Stimulated activated naive CD4-positive, alpha-beta T cell treated with Interleukin-2 at 50 U/mL for 16 hours (primary cell): ENCODE measurements at places on chromosomes 5 and 9.

DNA sequence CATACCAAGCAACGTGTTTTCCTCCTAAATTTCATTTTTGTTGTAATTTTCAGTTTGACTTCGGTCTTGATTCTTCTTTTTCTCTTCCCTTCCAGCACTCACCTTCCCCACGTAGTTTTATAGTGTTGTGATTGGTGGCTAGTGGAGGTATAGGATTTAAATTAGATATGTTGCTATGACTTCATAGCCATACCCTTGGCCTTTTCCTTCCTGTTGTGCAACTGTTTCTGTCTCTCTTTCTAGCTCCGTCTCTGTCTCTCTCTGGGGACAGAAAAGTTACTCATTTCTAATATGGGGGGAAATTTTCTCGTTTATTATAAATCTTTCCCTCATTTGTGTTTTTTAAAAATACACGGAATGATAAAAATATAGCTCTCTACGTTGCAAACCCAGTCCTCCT lies 20.6 kb upstream of the C5orf24 start:
- no peak for DNase-seq

DNA sequence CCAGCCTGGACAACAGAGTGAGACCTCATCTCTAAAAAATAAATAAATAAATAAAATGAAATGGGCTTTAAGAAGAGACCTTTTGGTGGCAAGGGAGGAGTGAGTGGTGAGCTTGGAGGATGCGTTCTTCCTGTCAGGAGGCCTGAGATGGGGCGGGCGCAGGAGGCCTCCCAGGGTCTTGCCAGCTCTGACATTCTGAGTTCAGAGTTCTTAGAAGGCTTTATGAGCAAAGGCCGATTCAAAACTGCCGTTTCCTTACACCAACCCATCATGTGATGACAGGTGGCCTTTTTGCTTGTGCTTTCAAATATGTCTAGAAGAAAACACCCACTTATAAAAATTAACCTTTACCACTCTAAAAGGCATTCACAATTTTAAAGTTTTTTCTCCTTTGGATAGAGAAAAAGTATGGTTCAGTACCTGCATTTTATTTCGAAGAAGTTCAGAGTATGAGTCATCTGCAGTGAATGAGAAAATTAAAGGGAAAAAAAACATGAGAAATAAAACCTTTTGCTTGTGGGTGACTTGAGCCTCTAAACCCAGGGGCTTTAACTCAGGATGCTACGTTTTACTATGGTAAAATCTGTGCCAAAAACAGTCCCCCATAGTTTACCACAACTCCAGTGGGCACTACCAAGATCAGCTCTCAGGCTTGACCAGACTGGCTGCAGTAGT lies 157.4 kb upstream of the OTULINL start:
- no peak for DNase-seq

GRCh38 chr5:106324356-106324755 lies 1346.4 kb downstream of the EFNA5 start:
- DNase-seq, result no peak

- no peak for DNase-seq
Observed at GRCh38 chr9:98401140-98402018, 145.9 kb upstream of the TBC1D2 start.

DNA sequence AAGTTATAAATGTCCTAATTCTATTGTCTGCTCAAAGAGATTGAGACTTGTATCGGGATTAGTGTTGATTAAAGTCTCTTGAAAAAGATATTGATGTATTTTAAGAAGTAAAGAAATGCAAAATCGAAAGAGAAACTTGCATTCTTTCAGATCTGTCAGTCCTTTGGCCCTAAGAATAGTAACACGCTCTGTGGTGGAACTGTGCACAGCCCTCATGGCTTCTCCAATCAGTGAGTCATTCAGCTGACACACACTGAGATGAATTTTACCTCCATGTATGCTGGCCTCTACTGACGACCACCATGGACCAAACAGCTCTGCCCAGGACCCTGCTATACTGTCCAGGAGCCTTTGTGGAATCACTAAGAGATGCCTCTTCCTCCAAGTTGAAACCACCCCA lies 232.4 kb downstream of the ESM1 start:
- DNase-seq, result no peak

- DNase-seq, result no peak
Observed at GRCh38 chr9:129936222-129936621, 101.0 kb downstream of the USP20 start.

DNA sequence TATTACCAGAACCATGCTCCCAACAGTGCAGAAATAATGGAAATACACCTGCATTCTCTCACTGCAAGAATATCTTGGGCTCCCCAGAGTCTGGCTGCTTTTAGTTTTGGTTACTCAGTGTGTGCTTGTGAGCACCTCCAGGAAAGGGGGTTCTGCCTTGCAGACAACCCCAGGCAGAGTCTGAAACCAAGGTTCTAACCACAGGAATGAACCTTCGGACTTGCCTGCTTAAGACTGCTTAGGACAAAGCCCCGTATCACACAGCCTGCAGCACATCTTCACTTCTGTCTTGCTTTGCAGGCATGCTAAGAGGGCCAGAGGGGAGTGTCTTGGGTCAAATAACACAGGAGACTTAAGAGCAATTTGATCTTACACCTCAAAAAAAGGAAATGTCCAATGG lies 94.8 kb upstream of the SPATA31C2 start:
- no peak for DNase-seq

GRCh38 chr5:107874795-107875194 lies 204.1 kb upstream of the EFNA5 start:
- no peak for DNase-seq

DNA sequence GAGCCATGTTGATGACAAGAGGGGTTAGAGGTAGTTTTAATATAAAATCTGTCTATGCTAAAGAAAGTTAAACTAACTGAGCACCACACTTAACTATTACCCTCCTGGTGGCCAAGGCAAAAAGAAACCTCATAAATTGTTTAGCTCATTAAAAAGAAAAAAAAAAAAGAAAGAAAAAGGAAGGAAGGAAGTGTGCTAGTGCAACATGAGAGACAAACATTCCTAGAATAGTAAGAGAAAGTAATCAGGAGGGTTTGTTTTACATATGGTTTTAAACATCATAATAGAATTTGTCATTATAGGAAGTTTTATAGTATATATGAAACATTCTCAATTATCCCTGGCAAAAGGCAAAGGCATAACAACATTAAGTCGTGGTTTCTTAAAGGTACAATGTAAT lies 152.3 kb downstream of the SNX18 start:
- DNase-seq, result no peak

DNA sequence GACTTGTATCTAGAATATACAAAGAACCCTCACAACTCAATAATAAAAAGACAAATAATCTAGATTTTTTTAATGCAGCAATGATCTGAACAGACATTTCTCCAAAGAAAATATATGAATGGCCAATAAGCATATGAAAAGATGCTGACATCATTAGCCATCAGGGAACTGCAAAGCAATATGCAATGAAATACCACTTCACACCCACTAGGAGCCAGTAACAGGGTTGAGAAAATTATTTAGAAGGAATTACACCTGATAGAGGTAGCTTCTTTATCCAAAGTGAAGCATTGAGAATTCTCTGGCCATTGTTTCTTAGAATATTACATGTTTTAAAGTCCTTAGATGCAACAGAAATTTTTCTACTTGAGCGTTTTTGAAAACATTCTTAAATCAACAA lies 316.9 kb downstream of the KCNN2 start:
- no peak for DNase-seq

GRCh38 chr5:172958331-172959046 lies 735 bp upstream of the RPL26L1 start:
- DNase-seq, result peak; percentile 59

GRCh38 chr9:20844916-20845315 lies 160.9 kb downstream of the FOCAD start:
- no peak for DNase-seq

GRCh38 chr5:79694183-79694582 lies 4.5 kb downstream of the CMYA5 start:
- no peak for DNase-seq

GRCh38 chr5:114362977-114363761 lies 1.3 kb downstream of the KCNN2 start:
- DNase-seq, result no peak

DNA sequence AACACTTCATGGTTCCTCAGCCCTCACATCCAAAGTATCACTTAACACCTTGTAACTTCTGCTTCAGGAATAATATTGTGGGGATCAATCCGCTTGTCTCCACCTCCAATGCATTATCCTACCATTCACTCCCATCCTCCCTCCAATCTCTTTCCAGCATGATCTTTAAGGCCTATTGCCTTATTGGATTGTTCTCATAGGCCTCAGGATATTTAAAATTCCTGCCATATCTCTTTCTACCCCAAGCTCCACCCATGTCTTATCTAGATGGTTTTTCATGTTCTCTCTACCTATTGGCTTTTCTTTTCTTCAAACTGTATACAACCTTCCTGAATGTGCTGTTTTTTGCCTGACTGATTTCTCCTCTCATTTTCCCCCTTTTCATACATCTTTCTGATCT lies 7.2 kb downstream of the KDM4C start:
- no peak for DNase-seq

DNA sequence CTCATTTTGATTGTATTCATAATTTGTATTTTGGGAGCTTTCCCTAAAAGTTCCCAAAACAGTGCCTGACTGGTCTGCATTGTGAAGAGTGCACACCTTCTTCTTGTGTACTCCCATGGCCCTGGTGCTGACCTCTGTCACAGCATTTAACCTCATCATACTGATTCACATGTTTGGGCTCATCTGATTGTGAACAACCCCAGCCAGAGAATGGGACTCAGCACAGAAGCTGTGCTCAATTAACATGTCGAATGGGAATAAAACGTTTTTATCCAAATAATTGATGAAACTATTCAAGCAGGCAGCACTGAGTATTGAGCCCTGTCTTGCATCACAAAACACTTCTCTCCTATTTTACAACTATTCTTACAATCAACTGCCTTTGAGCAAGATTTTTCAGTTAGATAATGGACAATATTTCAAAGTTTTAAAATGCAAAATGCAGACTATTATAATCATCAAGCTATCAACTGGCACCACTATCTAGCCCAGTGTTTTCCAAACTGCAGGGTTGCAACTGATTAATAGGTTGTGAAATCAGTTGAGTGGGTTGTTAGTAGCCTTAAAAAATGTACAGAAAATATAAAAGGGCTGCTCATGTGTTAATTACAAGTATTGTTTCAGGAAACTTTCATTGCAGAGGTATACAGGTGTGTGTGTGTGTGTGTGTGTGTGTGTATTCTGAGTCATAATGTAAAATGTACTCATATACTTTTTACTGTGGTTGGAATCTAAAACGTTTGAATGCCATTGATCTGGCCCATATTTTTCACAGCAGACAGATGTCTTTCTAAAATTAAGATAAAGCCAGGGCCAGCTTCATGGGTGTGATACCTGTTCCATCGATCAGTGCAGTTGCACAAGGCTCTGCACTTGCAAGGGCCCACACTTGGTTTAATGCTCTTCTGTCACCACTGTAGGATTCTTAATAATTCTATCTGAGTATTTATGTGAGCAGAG lies 190.5 kb downstream of the PIK3R1 start:
- DNase-seq, result no peak

DNA sequence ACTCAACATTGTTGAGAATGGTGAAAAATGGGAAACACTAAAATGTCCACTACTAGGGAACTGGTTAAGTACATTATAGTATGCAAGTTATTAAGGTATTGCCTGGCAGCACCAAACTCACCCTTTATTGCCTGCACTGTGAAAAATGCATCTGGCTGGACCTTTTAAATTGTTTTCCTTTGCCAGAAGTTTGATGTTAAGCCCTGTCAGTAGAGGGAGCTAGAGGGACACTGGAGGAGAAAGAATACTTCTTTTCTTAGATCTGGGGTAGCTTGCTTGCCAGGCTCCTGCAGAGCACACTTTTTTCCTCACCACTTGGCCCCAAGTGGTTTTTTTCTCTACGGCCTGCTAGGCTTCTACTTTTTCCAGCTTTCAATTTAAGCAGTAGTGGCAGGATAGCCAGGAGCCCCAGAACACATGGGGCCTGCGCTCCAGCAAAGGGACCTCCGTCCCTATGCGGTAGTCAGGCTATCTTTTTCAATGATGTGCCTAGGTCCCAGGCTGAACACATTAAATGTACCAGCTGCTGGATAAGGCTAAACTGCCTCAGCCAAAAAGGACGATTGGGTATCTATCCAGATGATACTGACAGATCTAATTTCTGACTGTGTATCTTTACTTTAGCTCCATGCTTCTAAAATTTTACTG lies 8.0 kb upstream of the HABP4 start:
- DNase-seq, result no peak

DNA sequence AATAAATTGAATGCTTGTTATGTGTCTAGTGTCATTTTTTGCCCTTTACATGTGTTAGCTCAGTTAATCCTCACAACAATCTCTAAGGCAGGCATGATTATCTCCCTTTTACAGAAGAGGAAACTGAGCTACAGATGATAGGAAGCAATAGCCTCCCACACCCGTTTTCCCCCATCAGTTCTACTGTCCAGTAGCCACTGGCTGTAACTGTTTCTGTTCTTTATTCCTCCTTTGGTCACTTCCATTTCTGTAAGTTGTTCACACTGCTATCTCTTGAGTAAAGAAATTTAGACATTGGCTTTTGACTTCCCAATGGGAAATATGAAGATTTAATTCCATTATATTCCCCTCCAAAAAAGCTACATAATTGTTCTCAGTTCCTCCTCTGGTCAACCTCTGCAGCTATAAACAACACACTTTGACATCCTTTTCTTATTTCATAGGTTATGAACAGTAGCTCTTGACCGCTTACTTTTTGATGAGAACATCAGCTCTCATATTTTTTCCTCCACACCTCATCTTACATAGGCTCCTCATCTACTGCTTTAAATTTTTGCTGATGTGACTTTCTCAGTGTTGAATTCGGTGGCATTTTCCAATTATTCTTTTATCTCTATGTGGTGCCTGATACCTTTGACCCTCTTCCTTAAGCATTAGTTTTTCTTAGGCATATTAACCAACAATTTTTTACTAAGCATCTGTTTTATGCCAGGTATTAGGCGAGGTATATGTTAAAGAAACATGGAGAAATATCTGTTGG lies 21.4 kb downstream of the SPZ1 start:
- no peak for DNase-seq

DNA sequence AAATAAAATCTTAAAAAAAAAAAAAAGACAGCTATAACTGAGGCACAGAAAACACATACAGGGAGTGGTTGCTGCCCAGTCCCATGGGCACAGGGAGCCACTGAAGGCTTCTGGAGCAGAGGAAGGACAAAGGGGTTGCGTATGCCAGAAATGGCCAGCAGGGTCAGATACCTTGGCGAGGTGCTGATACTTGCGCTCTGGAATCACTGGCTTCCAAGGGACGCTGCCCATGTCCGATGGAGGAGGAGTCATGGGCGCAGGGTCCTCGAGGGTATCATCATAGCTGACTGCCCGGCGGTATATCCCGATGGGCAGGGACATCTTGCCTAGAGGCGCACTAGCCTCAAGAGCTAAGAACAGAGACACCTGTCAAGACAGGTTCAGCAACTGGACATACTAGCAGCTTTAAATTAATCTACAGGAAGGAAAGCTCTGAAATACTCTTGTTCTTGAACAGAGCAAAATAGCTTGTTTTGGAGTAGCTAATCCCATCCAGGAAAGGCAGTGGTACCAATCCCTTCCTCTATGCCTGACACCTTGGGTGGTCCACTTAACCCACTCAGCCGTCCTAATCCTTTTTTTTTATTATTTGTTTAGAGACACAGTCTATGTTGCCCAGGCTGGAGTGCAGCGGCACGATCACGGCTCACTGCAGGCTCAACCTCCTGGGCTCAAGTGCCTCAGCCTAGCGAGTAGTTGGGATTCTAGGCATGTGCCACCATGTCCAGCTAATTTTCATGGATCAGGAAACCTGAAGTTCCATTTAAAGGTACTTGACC lies 6.0 kb downstream of the KIAA1191 start:
- no peak for DNase-seq

GRCh38 chr5:38782180-38782835 lies 63.5 kb upstream of the OSMR start:
- DNase-seq, result no peak
